ENCODE measurements at places on chromosomes 16 and 17.

- DNase-seq: no peak
These were observed 48.3 kb upstream of the HAPSTR1 start for GRCh38 chr16:9042964-9043680.

GRCh38 chr16:61324044-61324443 is 712.2 kb downstream of the CDH8 start:
- no peak for DNase-seq

DNA sequence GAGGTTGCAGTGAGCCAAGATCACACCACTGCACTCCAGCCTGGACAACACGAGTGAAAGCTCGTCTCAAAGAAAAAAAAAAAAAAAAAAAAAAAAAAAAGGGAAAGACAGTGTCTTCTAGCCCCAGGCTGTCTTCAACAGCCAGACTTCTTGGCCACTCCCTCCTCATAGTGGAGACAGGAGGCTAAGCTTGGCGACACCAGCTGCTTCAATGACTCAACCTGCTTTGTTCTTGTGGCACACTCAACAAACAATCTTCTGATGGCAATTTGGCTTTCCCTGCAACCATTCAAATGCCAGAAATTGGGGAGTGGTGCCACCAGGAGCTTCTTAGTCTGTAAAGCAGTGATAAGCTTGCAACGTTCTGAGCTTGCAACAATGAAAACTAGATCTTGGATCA is 290.4 kb upstream of the DYNLRB2 start:
- DNase-seq: no peak

GRCh38 chr16:47507701-47508100 is 46.6 kb downstream of the PHKB start:
- no peak for DNase-seq

GRCh38 chr16:72128701-72129100 is 35.1 kb downstream of the DHX38 start:
- no peak for DNase-seq

DNA sequence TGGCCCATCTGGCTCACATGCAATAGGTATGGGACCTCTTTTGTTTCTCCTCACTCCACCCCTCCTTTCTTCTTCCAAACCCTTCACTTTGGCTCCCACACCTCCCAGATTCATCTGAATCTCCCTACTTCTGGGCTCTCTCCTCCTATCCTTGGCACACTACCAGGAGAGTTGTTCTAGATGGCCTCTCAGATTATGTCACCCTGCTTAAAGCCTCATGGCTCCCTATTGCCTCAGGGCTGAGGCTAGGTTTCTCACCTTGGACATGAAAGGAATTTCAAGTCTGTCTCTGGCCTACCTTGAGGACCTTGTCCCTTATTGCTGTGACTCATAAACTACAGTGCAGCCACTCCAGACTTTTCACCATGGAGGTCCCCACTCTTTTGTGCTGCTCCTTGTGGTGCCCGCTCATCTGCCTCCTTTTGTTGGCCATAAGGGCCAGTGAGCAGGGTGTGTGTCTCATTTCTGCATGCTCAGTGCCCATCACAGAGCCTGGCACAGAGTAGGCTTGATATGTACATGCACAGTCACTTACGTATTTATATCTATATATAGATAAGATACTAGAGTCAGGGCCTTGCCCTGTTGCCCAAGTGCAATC is 1.0 kb upstream of the MFAP4 start:
- DNase-seq: no peak
